ENCODE measurements at places on chromosomes 2 and 18.

GRCh38 chr18:10416065-10416464, 38.4 kb upstream of the APCDD1 start:
- no peak for DNase-seq

GRCh38 chr2:232354069-232354468, 24.5 kb upstream of the ALPP start:
- DNase-seq: no peak

- no peak for DNase-seq
These were observed 272.2 kb downstream of the PRKCE start for GRCh38 chr2:45923701-45924100.

- DNase-seq: no peak
These were observed 8.9 kb upstream of the LTBP1 start for GRCh38 chr2:32937602-32938448.

- DNase-seq: no peak
These were observed 494.7 kb upstream of the FAM98A start for GRCh38 chr2:34093790-34094189.

DNA sequence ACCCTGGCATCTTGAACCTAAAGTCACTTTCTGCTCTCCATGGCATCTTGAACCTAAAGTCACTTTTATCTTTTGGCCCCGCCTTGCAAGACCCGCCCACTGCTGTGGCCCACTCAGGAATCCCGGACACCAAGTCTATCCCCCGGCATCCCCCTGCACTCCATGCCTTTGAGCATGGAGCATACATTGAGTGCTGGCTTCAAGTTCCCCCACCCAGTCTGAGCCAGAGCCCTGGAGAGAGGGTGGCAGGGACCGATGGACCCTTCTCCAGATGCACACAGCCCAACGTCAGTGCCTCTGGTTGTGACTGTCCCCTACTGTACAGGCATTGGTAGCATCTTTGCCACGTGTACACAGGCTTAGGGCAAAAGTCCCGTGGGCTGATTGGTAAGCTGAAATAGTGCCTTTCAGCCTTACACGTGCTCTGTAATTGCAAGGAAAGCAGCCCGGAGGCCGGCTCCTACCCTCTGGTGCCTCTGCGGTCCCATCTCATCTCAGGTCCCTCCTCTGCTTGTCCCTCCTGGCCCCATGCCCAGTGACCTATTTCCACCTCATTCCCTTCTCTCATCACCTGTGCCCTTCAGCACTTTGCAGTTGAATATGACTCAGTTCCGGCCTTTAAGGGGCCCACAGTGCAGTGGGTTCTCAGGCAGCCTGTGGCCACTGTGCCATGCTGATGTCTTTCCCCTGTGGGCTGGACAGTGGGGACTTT, 154.0 kb downstream of the INHBB start:
- DNase-seq: no peak

DNA sequence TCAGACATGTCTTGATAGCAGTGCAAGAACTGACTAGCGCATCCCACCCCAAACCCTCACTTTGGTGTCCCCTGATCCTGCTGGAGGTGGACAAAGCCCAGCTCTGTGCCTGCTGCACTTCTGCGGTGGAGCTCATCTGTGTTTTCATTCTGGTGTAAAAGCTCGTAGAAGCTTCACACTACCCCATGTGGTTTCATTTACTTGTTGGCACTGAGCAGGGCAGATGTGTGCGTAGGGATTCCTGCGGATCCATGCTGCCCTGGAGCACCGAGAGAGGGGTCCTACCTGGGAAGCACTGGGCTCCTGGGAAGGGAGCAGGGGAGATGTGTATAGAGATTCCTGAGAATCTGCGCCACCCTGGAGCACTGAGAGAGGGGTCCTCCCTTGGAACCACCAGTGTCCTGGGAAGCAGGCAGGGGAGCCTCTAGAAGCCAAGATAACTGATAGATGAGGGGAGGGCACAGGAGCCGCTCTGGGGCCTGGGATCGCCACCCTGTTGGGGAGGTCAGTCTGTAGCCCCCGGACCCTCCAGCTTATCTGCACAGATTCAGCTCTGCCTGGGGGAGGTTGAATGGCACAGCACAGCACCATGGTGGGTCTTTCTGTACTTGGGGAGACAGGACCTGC, 106.9 kb upstream of the OTOS start:
- no peak for DNase-seq

GRCh38 chr2:7661502-7661901, 744.3 kb downstream of the RNF144A start:
- DNase-seq: no peak

DNA sequence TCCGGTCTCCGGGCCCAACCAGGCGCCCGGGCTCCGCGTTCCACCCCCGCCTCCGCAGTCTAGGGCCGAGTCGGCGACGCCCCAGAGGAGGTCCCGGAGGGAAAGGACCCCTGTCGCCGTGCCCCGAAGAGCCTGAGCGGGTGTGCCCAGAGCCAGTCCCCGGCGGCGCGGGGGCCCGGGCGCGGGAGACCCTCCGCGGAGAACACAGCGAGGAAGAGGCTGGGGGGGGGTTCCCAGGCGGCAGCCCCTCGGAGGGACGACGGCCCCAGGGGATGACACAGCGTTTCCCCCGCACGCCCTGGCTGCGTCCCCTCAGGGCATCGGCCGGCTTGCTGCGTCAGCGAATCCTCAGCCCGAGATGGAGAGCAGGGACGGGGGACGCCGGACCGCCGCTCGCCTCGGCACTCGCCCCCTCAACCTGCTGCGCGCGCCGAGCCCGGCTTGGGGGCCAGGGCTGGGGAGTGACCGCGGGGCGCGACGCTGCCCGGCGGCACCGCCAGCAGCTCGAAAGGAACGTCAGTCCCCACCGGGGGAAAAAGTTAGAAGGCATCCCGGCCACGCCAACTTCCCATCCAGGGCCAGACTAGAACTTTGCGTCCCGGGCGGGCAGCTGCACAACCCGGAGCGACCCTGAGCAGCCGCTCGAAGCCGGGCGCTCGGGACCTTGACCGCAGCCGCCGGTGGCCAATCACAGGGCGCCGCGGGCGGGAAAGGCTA, 711 bp downstream of the SFXN5 start:
- peak; percentile 51 for DNase-seq
